ENCODE measurements at places on chromosomes 11 and 22.
A peak's percentile ranks its signal among the peaks of the same experiment; 100 is the strongest.

GRCh38 chr22:23626286-23626975 lies 5.7 kb downstream of the DRICH1 start:
- no peak for DNase-seq

DNA sequence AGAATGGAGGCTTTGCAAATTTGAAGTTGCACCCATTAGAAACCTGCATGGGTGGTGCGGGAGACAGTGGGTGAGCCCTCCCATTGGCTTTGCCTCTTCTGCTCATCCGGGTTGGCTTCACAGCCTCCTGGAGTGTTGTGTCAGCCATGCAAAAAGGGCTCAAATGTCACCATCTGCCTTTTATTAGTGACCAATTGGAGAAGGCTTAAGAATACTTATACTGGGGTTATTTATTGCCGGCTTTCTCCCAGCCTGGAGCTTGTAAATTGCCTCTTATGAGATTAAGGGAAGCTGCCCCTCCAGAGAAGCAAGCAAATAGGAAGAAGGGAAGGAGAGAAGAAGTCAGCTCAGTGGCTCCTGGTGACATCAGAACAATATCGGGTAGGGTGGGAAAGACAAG lies 182.6 kb downstream of the ST3GAL4 start:
- no peak for DNase-seq

- DNase-seq = no peak
These were observed 90.2 kb upstream of the CTSC start for GRCh38 chr11:88427719-88428118.

GRCh38 chr11:95790933-95791708 lies 823 bp downstream of the CEP57 start:
- peak; percentile 73 for DNase-seq

DNA sequence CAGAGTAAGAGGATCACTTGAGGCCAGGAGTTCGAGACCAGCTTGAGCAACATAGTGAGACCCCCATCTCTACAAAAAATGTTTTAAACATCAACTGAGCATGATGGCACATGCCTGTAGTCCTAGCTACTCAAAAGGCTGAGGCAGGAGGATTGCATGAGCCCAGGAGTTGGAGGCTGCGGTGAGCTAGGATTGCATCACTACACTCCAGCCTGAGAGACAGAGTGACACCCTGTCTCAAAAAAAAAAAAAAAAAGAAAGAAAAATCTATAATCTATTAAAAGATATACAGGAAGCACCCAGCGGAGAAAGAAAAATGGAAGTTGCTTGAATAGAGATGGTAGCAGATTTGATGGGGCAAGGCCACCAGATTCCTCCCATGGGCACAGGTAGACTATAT lies 61.8 kb downstream of the FAM83F start:
- no peak for DNase-seq

DNA sequence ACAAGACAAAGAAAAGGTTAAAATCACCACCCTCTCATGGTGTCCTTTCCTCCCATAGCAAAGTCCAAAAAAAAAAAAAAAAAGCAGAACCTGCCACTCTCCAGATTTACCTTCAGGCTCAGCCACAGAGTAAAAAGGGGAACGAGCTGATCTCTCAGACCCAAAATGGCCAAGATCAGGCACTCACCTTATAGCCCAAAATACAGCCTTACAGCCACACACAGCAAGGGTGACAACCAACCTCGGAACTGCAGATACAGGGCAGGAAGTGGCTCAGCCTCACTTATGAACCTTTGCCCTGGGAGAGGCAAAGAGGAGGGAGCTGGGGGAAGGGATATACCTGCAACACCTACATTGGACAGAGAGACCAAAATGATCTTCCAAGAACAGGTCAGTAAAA lies 4.5 kb downstream of the FHIP1B start:
- no peak for DNase-seq

- DNase-seq = no peak
These were observed 11.1 kb upstream of the B3GAT1 start for GRCh38 chr11:134423106-134423505.

GRCh38 chr11:115695677-115696364 lies 191.6 kb upstream of the CADM1 start:
- DNase-seq = no peak

DNA sequence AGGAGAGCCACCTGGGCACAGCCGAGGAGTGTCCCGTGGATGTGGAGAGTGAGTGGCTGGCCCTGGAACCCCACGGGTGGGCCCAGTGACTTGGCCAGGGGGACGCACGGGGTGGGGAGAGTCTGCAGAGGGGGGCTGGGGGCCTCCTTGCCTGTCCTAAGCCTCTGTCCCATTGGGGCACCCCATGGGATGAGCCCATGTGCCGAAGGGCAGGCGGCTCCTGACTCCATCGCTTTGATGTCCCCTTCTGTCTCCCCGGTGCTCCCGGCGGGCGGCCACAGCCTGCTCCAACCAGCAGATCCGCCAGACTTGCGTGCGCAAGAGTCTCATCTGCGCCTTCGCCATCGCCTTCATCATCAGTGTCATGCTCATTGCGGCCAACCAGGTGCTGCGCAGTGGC lies 9.4 kb downstream of the CABP7 start:
- DNase-seq = no peak

DNA sequence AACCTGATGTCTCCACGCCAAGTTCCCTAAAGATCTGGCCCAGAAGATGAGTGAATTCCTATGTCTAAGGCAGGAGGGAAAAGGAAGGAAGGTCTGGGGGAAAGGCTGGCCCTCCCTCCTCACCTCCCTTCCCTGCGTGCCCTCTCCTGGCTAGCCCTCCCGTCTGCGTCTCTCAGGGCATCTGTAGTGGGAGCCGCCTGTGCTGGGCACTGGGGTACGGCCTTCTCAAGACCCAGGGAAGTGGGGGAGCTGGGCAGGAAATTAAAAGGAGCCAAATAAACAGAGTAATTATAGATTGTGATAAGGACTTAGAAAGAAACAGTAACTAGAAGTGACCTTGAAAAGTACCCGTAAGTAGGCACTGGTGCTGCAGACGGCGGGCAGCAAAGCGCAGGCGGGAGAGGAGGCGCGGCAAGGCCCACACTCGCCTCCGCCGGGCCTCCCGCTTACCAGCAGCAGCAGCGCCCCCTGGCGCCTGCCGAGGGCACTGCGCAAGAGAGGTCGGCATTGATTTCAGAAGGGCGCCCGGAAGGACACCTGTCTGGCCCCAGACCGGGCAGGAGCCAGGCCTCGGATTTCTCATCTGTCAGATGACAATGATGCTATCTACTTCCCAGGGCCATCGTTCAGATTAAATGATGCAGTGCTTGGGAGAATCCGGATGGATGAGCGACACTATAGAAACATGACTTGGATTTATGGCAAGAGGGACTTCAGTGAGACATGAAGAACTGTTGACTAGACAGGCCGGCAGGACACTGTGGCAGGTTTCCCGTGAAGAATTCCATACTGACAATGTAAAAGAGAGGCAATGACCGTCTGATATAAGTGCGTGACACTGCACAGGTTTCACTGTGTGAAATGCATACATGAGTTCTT lies 7.3 kb downstream of the KCNJ1 start:
- DNase-seq = peak; percentile 47

DNA sequence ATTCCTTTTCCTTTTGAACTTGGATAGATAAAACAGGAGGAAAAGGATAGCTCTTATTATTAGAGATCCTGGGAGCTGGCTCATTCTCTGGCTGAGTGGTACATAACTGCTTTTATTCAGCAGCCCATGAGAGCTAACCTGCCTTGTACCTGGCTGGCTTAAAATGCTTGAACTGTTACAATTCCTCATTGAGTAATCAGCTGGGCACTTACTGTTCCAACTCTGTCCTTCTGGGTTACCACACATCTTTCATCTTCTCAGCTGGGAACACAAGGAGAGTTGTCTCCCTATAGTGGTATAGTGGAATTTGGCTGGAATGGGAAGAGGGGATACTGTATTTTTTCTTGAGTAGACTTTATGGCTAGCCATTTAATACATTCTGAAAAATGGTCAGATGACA lies 39.8 kb upstream of the SPTBN2 start:
- no peak for DNase-seq

- no peak for DNase-seq
These were observed 10.7 kb downstream of the FAM118A start for GRCh38 chr22:45320357-45320976.

GRCh38 chr22:44391481-44392445 lies 79.0 kb upstream of the SHISAL1 start:
- no peak for DNase-seq

DNA sequence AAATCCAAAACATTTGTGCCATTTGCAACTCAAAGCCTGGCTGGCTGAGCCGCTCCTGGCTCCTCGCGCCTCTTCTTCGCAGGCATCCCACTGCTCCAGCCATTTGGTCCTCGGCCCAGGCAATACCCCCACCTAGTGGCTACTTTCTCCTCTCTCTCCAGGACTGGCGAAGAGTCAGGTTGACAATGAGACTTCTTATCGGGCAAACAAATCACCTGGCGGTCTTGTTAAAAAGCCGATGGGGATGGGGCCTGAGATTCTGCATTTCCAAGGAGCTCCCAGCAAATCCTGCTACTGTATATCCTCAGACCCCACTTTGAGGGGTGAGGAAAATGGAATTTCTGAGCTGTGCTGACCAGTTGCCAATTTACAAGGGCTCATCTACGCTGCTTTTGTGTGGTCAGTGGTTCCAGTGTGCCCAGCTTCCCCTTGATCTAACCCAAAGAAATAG lies 89.0 kb downstream of the ISX start:
- DNase-seq = peak; percentile 30

GRCh38 chr22:35995772-35996171 lies 32.9 kb downstream of the RBFOX2 start:
- DNase-seq = peak; percentile 88

DNA sequence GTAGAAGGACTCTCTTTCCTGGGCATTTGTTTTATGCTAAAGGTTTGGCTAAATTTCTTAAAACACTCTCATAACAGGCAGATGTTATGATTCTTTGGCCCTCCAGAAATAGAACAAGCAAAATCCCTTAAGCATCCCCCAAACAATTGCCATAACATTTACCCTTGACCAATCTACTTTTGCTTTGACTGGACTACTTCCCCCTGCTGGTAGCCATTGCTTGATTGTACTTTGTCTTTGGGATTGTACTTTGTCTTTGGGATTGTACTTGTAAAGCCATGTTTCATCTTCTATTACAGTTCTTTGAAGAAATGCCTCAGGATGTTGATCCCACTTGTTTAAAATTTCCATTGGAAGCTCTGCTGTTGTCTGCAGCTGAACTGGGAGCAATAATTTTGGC lies 53.3 kb upstream of the GLYAT start:
- DNase-seq = no peak

DNA sequence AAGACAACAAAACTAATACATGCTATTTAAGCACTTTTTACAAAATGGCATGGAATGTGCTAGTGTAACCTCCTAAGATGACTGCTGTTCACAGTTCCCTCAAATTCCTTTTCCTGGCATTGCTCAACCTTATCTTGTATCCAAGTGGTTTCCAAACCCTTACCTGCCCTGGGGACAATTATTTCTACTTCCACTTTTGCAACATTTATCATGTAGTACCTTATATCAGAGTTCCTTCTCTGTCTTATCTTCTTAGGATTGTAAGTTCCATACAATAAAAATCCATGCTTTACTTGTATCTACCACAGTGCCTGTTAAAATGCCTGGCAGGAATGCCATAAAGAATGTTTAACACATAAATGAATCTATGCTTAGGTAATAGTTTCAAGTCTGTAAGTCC lies 109.2 kb upstream of the MTMR2 start:
- no peak for DNase-seq

- no peak for DNase-seq
These were observed 19.5 kb downstream of the LHFPL7 start for GRCh38 chr22:24926849-24927579.

GRCh38 chr11:32244453-32244852 lies 153.6 kb downstream of the RCN1 start:
- no peak for DNase-seq

DNA sequence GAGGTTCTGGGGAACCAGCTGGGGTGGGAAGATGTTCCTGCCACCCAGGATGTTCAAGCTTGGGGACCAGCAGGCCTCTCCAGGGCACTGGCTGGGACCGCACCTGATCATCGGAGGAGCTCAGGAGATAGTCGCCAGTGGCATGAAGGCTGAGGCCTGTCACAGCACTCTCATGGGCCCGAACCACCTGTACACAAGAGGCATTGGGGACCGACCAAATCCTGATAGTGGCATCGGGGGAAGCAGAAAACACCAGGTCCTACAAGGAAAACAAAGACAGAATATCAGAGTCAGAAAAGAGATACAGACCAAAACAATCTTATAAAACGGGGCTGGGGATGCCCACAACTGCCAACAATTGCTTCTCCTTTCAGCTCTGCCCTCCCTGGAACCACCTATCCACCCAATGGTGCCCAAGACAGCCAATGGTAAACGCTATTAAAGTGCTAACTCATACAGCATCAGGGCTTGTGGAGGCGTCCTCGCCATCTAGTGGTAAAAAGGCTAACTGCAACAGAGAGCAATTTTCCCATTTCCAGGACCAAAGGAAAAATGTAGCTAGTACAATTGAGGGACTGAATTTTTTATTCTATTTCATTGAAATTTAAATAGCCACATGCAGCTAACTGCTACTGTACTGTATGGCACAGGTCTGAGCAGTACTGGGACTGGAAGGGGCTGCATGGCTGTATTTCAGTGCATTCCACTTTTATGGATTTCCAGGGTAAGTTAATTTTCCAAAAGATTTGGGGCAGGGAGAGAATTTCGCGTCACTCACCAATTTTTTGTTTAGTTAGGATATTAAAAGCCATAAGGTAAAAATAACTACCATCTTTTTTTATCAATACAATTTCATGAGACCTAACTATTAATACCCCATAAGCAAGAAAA lies 7.1 kb downstream of the PRPF19 start:
- DNase-seq = no peak

- no peak for DNase-seq
These were observed 6.0 kb downstream of the MPST start for GRCh38 chr22:37025500-37026070.

DNA sequence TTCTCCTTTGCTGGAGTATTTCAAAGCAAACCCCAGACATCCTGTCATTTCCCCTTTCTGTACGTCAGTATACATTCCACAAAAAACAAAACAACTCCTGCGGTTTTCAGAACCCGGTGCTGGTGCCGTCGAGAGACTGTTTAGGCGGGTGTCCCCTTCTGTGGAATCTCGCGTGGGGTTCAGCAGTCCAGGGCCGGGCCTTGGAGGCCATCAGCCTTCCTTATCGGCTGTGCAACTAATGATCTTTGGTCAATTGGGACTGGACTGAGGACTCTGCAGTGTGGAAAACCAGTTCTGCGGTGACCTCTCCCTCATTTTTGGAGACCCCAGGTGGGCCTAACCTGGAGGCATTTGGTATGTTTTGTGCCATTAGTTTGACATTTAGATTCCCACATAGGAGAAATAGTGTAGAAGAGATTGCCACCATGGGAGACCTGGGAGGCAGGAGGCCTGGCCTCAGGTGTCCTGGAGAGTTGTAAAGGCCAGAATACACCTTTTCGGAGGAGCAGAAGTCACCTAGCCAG lies 84.4 kb downstream of the TBC1D22A start:
- no peak for DNase-seq

GRCh38 chr11:106733635-106734034 lies 284.6 kb downstream of the GUCY1A2 start:
- no peak for DNase-seq

- no peak for DNase-seq
These were observed 33.4 kb downstream of the MRTFA start for GRCh38 chr22:40603088-40603605.

- no peak for DNase-seq
These were observed 86.8 kb downstream of the NECTIN1 start for GRCh38 chr11:119641983-119642745.
